Left hindlimb (tissue), 1 donor: ENCODE measurements at places on chromosomes 1 and 21.

DNA sequence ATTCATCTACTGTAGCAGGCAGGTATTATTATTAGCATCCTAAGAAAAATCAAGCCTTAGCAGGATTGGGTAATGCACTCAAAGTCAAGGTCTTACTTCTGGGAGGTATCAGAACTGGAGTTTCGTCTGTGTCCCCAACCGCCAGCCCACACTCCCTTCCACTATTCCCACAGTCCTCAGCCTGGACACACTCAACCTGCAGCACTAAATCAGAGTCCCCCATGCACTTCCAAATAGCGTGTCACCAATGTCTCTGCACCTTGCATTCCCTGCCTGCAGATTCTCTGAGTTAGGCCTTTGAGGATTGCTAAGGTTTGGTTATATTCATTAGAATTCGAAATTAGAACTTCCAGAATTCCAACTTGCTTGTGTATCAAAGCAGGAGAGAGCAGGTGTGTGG lies 3.9 kb downstream of the LYPD8 start:
- DNase-seq: no peak

- DNase-seq: no peak
These were observed 7.0 kb upstream of the SGIP1 start for GRCh38 chr1:66526991-66527390.

- DNase-seq: no peak
These were observed 37.8 kb upstream of the EFHD2 start for GRCh38 chr1:15371610-15372545.

DNA sequence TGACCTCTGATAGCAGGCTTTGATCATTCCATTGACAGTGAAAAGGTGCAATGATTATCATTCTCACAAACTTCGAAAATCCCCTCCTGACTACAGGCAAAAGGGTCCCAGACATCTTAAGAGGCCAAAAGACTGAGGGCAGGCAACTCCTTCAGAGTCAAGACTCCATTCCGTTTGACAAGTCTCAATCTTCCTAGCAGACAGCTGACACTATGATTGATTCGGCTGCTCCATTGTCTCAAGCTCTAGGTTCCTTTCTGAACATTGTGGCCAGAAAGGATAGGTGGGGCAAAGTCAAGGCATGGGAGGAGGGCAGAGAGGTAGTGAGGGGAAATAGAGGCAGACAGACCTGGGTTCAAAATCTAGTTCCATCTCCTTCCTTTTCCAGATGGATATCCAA lies 53.7 kb upstream of the MAN1A2 start:
- DNase-seq: no peak

GRCh38 chr1:45952072-45952471 lies 148.7 kb downstream of the MAST2 start:
- DNase-seq: no peak

DNA sequence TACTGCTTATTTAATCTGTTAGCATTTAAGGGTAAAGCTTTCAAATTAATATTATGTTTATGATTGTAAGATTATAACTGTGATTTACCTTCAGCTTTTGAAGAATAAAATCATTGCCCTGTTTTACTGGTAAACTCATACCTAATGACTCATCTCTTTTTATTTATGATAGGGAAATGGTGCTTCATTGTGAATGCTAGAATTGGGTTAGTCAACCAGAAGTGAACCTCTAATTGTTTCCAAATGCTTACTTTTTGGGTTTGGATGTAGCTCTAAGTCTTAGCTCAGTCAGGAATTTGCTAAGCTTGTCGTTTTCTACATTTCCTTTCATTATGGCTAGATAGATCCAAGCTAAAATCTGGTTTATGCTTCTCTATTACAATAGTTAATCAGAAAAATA lies 59.4 kb downstream of the SLC30A7 start:
- DNase-seq: no peak

GRCh38 chr1:94694226-94694915 lies 125.8 kb upstream of the SLC44A3 start:
- no peak for DNase-seq

- peak; percentile 83 for DNase-seq
These were observed at the start of gene LRRC71 for GRCh38 chr1:156920233-156921052. LRRC71 (plus strand) TSS chr1:156920632; CDS start chr1:156920804, 172 bp downstream.

- DNase-seq: peak; percentile 83
These were observed 2.2 kb downstream of the JUN start for GRCh38 chr1:58781541-58782177.

GRCh38 chr1:59570524-59570923 lies 244.2 kb upstream of the HOOK1 start:
- no peak for DNase-seq

GRCh38 chr21:15192243-15192642 lies 127.4 kb upstream of the NRIP1 start:
- DNase-seq: no peak

DNA sequence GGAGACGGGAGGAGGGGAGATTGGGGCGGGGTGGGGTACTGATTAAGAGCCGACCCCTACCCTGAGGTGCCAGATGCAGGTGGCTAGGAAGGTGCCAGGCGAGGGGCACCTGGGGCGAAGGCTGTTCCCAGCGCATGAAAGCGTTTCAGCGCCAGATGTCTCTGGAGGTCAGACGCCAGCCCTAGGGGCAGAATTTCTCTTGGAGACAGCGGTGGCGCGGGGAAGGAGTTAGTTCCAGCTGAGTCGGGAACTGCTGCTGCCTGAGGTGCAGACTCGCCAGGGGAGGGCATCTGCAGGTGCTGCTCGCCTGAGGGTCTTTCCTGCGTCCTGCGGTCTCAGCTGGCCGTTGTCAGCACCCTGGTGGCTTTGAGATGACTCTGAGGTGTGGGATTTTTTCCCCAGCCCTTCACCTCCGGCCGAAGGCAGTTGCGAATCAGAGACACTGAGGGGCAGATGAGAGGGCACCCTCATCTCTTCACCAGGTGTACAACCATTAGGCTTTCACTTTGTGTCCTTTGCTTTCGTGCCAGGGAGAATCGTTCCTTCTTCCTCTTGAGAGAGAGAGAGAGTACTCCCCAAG lies 539 bp downstream of the CGN start:
- DNase-seq: no peak

DNA sequence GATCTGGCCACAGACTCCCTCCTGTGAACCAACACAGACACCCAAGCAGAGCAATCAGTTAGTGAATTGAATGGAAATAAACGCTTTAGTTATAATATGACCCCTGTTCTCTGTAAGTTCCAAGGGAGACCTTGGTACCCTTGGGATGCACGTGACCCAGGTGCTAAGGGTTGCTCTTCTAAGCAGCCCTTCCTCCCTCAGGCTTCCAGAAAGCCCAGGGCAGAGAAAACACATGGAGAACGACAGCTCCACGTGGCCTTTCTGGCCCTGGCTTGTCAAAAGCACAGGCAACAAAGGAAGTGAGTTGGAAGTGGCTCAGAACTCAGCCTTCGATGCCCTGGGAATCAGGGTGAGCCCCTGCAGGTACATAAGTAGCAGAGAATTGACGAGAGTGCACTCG lies 57.4 kb downstream of the LACTBL1 start:
- peak; percentile 7 for DNase-seq

DNA sequence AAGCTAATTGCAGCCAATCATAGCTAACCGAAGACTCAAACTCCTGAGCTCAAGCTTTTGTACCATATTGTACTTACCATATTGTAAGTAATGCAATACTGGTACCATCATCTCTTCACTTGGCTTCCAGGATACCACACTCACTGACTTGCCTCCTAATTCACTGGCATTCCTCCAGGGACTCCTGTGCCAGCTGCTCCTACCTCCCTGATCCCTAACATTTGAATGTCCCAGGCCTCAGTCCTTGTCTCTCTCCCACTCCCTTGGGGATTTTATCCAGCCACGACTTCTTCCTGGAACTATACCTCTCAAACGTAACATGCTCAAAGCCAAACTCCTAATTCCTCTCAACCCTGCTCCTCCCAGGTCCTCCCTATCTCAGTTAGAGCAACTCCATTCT lies 33.8 kb downstream of the USP48 start:
- DNase-seq: no peak

DNA sequence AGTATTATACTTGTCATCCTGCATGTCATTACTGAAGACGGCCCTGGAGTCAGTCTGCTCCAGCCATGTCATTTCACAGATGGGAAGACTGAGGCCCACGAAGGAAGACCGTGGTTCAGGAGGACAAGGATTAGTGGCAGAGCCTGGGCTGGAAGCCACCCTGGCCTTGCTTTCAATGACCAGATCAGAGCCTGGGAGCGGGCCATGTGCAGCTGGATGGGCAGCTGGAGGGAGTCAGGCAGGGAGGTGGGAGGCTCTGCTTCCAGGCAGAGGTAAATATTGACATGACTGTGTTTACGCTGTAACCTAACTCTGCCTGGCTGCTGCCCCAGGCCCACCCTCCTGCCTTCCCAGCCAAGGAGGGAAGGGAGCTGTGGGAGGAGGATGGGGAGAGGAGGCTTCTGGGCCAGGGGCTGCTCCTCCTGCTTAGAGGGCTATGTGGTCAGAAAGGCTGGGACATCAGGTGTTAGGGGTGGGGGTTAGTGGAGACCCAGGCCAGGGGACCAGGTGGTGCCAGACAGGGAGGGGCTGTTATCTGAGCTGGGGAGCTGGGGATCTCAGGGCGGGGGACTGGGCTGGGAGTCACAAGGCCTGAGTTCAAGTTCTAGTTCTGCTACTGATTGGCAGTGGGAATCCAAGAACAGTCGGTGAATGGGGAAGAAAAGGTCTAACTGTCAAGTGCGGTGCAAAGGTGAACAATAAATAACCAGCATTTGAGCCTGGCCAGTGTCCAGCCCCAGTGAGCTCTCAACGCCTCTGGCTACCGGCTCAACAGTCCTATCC lies 48.5 kb upstream of the ECE1 start:
- peak; percentile 88 for DNase-seq

DNA sequence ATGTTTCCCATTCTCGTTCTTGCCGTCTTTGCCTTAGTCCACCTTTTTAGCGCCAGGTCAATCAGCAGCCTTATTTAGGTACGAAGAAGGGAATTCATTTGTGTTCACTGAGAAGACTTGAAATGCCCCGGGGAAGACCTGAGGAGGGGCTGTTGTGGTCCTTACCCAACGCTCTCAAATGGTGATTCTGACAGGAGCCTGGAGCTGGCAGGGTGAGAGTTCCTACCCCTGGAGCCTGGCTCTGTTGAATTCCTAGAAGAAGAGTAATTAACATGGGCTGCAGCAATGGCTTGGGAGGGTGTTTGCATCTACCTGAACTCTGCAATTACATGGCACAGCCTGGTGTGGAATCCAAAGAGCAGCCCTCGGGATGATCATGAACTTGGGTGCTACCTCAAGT lies 76.9 kb upstream of the DSCAM start:
- DNase-seq: no peak

DNA sequence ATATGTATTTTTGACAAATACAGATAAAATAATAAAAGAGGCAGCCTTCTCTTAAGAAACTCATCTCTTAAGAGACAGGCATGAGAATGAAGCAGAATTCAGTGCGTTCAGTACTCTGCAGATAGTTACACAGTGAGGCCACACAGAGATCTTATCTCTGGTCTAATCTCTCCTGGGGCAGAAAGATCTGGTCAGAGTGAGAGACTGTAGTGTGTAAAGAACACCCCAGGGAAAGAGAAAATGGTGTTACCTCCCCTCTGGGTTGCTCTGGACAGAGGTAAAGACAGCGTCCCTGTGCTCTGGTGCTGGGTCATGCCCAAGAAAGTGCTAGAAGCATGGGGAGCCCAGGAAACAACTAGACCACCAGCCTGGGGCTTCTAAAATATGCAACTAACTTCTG lies 216.3 kb downstream of the SIPA1L2 start:
- no peak for DNase-seq

DNA sequence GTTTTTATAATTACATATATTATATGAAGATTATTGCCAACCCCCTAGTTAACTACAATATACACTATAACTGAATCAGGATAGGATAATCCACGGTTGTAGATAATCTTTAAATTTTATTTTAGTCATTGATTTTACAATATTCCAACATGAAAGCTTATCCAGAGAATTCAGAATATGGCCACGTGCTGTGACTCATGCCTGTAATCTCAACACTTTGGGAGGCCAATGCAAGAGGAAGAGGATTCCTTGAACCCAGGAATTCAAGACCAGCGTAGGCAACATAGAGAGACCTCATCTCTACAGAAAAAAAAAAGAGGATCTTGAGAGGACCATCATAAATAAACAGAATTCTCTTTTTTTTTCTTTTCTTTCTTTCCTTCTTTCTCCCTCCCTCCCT lies 119.6 kb upstream of the CACYBP start:
- DNase-seq: no peak

DNA sequence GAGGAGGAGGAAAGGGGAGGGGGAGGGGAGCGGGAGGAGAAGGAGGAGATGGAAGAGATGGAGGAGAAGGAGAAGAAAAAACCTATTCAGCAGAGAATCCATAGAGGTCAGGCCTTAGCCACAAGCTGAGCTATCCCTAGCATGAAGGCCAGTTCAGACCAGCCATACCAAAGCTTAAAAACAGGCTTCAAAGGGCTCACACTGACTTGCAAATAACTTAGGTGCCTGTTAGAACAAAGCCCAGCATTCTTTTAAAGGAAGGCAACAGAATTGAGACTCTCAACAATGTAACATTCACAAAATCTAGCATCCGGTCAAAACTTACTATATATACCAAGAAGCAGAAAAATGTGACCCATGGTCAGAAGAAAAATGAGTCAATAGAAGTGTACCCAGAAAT lies 43.6 kb upstream of the IFFO2 start:
- no peak for DNase-seq

GRCh38 chr1:112991402-112992120 lies 35.6 kb upstream of the SLC16A1 start:
- no peak for DNase-seq

DNA sequence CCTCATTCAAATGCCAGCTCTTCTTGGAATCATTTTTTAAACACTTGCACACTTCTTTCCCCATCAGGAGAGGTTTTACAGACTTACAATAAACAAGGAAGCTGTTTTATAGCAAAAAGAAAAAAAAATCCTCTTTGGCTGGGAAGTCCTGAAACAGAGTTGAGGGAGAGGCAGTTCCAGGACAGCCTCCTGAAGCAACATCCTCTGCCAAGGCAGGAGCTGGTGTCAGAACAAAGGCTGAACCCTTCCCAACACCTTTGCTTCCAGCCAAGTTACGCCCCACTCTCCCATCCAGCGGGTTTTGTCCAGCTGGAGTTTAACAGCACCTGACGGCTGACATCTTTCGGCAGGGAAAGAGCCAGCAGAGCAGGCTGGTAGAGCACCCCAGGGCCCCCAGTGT lies 287.8 kb downstream of the RRAGC start:
- DNase-seq: no peak

GRCh38 chr21:17467829-17468228 lies 45.0 kb upstream of the CXADR start:
- no peak for DNase-seq

DNA sequence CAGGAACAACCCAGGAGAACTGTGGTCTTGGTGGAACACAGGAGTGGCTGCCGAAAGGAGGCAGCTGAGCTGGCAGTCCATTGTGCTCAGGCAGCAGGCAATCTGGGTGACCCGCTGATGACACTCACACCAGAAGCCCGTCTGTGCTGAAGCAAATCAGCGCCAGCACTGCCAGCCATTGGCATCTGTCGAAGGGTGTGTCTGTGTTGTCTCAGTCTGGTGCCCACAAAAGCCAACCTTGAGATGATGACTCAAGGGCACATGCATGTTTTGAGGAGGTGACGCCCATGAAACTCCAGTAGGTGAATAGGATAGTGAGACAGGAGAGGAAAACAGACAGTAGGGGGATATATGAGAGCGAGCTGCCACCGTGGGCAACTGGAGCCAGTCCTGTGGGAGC lies 167.3 kb downstream of the KAZN start:
- no peak for DNase-seq
